Astrocyte of the spinal cord (primary cell): ENCODE measurements at places on chromosomes 7 and 10.

- no peak for DNase-seq
These were observed 193.8 kb downstream of the CYP26A1 start for GRCh38 chr10:93267521-93267920.

DNA sequence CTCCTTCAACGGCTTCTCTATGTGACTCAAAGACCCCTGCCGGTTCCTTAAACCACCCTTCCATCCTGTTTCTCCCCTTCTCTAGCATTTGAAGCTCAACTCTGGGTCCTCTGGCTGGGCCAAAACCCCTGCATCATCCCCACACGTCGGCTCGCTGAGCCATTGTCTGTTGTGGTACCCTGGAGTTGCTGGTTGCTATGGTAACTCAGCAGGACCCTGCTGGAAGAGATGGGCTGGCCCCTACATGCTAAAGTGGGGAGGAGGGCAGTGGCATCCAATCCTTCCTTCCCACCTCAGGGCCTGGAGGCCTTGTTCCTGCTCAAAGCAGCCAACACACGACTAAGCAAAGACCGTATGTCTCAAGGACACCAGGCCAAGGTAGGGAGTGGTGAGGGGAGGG lies 452.5 kb downstream of the PLXNA4 start:
- no peak for DNase-seq

GRCh38 chr10:113743594-113743993 lies 7.9 kb upstream of the PLEKHS1 start:
- DNase-seq: no peak

DNA sequence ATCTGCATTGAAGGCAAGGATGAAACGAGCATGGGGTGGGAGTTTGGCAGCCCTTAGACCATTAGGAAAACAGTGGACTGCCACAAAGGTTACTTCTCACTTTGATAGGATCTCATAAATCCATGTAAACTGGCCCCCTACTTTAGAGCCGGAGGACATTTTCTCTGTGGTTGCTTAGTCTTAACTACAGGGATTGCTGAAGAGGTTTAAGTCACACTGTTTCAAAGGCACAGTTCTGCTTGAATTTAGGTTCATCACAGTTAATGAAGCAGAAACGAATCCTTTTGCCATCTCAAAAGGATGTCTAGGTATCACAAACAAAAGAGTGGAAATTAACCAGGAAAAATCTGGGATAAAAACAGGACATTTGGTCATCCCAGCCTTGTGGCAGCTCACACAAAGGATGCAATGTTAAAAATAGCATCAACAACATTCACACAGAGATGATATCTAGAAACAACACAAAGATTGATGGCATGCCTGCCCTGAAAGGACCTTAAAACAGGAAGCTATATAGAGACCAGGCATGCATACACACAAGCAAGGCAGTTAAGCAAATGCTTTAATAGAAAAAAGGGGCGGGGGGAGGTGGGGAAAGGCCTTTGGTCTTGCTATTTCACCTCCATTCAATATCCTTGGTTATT lies 74.0 kb downstream of the DOCK4 start:
- no peak for DNase-seq
